ENCODE measurements at places on chromosomes 13 and 19.

GRCh38 chr19:48578891-48579290, 26.9 kb downstream of the SULT2B1 start:
- DNase-seq: no peak

DNA sequence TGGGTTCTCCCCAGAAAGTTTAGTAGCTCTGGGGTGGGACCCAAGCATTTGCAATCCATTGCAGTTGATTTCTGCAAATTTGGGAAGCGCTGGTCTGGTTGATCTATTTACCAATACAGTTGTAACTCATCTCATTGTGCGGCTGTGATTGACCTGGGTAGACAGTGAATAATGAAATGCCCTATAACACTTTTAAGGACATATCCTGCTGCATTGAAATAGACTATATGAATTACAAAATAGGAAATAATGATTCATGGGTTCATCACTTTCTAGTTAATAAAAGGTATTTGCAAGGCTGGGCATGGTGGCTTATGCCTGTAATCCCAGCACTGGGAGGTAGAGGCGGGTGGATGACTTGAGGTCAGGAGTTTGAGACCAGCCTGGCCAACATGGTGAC, 59.0 kb upstream of the FARP1 start:
- no peak for DNase-seq

DNA sequence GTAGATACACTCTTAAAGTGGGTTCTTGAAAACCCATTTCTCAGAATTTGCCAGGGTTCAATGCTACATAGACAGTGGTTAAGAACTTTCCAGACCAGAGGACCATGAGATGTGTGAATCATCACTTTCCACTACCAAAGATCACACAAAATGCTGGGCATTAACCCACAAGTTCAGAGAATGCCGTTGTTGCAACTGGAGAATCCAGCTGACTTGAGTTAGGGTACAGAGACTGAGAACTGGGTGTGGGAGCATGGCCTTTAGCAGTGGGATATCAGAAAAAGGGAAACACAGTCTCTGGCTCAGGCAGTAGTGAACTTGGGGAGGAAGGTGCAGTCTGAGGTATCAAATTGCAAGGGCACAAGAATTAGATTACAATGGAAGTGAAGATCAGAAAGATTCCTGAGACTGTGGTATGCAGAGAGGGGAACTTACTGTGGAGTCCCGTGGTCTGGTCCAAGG, 51.5 kb upstream of the WDFY2 start:
- no peak for DNase-seq

DNA sequence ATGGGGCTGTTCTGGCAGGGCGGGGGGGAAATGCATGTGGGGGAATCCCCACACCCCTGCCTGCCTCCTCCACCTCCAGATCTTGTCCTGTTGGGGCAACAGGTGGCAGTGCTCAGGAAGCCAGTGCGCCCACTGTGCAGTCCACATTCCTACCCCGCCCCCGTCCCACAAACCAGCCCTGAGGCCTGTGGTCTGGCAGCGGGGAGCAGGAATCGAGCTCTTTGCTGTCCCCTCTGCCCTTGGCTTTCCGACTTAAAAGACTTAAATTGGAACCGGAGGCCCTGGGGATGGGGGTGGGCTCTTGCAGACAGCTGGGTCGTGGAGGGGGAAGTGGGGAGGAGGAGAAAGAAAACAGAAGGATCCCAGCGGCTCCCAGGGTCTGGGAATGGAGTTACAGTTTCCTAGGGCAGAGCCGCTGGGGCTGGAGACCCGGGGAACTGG, 4.3 kb downstream of the NANOS3 start:
- DNase-seq: no peak

- no peak for DNase-seq
These were observed 56.6 kb downstream of the COL4A1 start for GRCh38 chr13:110250258-110250891.
